SW480 (cell line): ENCODE measurements at places on chromosomes 6 and 20.

GRCh38 chr6:132456700-132457143 is 55.4 kb upstream of the MOXD1 start:
- no peak for DNase-seq

GRCh38 chr6:74597840-74598239 is 608.0 kb downstream of the COL12A1 start:
- no peak for DNase-seq

- no peak for DNase-seq
These were observed 211.9 kb downstream of the GMDS start for GRCh38 chr6:2033544-2033943.

- no peak for DNase-seq
These were observed 240.7 kb downstream of the ARID1B start for GRCh38 chr6:157017861-157018260.

- DNase-seq: peak; percentile 41
These were observed 48.0 kb downstream of the TMEM170B start for GRCh38 chr6:11585426-11586016.

DNA sequence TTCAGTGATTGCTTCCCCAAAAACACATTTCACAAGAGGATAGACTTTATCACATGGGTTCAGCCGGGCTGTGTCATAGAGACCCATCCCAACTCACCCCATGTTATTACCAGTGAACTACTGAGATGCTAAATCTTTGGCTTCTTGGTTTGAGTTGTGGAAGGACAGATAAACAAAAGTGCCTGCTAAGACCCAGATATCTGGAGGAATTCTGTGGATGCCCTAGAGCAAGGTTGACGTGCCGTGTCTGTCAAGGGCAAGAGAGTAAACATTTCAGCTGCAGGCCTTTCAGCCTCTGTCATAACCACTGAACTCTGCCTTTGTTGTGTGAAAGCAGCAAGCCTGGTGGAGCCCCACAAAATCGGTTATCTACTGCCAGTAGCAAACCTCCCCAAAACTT is 11.2 kb upstream of the THBD start:
- no peak for DNase-seq

DNA sequence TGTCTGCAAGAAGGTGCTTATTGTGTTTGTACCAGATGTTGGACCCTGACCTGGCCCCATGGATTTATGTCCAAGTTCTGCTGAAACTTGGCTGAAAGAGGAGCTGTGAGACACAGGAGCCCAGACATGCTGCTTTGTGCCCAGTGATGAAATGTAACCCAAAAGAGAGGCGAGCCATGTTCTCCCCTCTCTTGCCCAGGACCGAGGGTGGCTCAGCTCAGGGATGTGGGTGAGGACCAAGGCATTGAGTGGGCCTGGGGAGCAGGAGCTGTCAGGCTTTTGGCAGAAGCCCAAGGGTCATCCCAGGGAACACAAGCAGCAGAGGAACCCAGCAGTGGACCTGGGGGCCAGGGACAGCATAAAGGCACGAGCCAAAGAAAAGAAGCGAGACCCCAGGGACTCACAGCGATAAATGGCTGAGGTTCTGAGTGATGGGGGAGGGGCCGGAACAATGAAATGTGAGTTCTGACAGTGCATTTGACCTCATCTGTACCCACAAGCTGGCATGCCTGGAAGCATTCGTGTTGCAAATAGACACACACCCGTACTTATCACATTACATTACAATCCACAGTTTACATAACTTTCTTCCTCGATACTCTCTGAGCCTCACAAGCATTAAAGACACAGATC is 363.4 kb upstream of the JARID2 start:
- DNase-seq: no peak

DNA sequence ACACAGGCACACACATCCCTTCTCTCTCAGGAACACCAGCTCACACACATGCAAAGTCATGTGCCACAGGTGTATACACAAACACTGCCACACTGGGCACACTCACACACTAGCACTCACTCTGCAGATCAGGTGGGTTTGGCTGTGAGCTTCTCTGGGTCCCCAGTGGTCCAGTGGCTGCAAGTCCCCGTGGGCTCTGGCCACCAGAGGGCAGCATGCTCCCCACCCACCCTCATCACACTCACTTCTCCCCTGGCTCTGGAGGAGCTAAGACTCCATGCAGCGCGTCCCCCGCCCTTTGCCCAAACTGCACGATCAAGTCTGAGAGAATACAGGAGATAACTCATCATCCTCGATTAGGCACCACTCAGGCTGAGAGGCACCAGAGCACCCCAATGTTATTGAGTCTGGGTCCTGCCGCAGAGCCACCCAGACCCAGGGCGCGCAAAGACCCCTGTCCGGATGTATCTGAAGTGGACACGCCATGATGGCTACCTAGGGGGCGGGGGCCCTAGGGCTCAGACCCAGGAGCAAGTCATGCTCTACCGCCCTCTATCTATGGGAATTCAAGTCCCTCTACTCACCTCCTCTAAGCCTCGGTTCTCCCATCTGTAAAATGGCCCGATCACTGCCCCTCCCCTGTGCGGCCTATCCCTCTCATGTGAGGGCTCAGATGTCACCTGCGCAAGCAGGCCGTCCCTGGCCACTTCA is 90.5 kb downstream of the GRM4 start:
- DNase-seq: peak; percentile 54

GRCh38 chr6:147161974-147162495 is 42.2 kb upstream of the STXBP5 start:
- DNase-seq: peak; percentile 51

- DNase-seq: no peak
These were observed 178.1 kb upstream of the PDE10A start for GRCh38 chr6:165841153-165841558.

- DNase-seq: peak; percentile 69
These were observed 7.3 kb downstream of the DNTTIP1 start for GRCh38 chr20:45798935-45799642.
